ENCODE measurements at places on chromosomes 1 and 21.

DNA sequence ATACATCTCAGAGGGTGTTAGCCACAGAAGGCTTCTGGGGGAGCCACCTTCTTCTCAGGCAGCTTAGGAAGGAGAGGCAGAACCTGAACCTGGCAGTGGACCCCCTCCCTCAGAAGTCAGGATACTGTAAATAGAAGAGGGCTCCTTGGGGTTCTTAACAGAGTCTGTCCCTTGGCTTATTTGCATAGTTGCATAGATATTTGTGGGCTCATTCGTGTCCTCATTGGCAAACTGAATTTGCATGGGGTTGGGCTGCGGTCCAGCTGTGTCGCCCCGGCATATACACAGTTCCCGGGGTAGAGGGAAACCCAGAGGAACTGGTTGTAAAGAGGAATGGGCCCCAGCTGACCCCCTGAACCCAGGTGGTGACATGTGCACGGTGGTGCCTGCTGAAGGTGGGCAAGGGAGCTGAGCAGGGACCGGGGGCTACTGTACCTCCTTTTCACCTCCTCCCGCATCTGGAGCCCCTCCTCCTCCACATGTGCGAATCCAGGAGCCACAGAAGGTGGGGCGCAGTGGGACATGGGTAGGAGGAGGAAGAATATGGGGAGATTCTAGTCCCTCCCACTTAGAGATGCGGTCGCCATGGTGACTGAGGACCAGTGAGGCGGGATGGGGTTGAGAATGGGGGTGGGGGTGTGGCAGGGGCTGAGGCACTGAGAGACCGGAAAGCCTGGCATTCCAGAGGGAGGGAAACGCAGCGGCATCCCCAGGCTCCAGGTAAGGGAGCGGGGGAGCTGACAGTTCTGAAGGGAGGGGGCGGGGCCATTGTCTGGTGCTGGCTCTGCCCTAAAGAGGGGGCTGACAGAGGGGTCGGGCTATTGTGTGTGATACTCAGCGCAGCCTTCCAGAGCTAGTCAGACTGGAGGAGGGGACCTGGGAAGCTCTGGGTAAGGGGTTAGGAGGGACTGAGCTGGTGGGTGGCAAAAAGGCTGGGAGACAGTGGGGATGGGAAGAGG, 3.7 kb upstream of the SEMA4A start:
- no peak for DNase-seq

- DNase-seq, result no peak
Measured at GRCh38 chr1:147201276-147201675, 23.9 kb downstream of the FMO5 start.

GRCh38 chr1:160704250-160704649, 7.4 kb downstream of the CD48 start:
- no peak for DNase-seq

DNA sequence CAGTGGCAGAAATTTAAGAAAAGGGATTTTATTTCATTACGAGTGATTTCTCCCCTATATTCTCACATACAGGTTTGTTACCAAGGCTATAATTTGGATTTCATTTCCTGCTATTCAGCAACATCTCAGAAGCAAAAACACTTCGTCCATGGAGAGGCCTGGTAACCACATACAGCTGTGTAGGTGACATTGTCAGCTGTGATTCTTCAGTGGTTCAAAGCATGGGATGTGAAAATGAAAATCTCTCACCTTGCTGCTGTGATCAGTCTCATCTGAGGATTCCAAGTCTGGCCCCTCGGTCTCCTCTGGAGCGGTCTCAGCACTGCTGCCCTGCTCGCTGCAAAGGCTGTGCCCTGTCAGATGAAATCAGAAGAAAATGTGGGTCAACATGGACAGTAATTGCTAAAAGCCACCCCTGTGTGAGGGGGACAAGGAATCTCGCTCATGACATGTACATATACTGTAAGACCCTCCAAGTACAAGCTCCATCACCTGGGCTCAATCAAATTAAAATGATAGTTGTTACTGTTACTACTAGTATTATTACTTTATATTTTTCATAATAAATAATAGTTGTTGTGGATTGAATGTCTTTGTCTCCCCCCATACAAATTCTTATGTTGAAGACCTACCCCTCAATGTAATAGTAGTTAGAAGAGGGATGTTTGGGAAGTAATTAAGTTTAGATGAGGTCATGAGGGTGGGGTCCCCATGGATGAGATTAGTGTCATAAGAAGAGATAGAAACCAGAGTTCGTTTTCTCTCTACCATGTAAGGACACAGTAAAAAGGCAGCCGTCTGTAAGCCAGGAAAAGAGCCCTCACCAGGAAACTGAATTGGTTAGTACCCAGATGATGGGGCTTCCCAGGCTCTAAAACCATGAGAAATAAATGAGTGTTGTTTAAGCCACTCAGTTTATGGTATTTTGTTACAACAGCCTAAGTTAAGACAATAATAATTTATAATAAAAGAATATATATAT, 126.7 kb upstream of the KRTAP19-8 start:
- DNase-seq, result no peak

- DNase-seq, result no peak
Measured at GRCh38 chr1:39842836-39843235, 40.5 kb downstream of the TRIT1 start.

DNA sequence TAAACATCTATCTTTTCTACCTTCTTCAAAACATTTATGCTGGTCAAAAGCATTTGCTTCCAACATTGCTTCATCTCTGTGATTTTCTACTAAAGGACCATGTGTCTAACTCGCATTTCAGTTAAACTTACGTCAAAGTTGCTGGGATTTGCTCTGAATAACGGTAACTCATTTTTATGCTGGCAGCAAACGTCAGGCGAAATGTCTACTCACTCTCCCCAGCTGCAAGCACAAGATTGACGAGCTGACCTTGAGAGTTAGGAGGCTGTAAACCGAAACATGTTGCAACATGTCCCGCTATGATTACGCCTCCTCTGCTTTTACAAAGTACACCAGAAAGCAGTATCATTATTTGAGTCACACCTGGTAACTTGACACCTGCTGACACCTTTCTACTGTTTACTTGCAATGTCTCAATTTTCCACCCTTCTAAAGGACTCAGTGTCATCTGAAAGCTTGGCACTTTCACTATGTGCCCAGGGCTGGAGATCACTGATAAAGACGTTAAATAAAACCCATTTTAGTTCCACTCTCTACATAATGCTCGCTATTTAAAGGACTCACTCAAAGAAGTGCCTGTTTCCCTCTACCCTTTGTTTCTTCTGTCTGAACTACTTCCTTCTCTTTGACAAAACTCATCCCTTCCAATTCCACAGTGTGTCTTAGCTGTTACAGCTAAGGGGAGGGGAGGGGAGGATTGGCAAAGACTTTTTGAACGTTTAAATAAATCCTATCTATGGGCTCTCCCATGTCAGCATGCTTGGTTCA, 111.9 kb downstream of the PTPN14 start:
- DNase-seq, result no peak

- DNase-seq, result no peak
Measured at GRCh38 chr1:232722626-232723025, 82.6 kb upstream of the MAP10 start.

DNA sequence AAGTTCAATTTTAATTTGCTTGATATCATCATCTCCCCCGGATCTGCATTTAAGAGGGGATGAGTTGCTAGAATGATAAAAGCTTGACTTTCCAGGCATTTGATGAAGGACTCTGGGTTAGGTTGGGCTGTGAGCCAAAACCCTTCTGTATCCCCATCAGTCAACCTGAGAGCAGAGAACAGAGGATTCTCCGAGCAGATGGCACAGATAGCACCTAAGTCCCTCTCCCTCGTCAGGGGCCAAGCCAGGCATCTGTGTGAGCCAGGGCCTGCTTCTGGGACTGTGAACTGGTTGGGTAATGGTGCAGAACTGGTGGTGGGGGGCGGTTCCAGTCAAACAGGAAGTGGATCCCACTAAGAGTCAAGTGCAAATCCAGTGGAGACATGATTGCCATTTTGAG, 205.8 kb downstream of the TNR start:
- DNase-seq, result no peak

DNA sequence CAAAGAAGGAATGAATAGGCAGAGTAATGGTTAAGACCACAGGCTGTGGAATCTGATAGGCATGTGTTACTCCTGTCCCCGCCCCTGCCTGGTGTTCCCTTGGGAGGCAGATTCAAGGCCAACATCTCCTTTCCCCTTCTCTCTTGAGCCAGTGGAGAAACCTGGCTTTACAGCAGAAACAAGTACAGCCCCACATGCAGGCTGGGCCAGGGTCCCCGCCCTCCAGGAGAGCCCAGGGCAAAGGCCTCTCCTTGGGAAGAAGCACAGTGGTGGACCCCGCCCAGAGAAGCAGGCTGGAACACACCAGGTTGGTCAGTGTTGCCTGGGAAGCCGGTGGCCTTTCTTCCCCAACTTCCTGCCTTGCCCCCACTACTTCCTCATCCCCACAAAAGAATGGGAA, 6.8 kb downstream of the C1orf167 start:
- no peak for DNase-seq

- DNase-seq, result no peak
Measured at GRCh38 chr1:192573499-192573898, 2.1 kb upstream of the RGS1 start.

- DNase-seq, result no peak
Measured at GRCh38 chr1:23475641-23476040, 8.3 kb downstream of the ASAP3 start.

GRCh38 chr1:924656-925560, 1.2 kb downstream of the SAMD11 start:
- DNase-seq, result no peak

- DNase-seq, result no peak
Measured at GRCh38 chr1:205961405-205961804, 18.1 kb upstream of the SLC26A9 start.

DNA sequence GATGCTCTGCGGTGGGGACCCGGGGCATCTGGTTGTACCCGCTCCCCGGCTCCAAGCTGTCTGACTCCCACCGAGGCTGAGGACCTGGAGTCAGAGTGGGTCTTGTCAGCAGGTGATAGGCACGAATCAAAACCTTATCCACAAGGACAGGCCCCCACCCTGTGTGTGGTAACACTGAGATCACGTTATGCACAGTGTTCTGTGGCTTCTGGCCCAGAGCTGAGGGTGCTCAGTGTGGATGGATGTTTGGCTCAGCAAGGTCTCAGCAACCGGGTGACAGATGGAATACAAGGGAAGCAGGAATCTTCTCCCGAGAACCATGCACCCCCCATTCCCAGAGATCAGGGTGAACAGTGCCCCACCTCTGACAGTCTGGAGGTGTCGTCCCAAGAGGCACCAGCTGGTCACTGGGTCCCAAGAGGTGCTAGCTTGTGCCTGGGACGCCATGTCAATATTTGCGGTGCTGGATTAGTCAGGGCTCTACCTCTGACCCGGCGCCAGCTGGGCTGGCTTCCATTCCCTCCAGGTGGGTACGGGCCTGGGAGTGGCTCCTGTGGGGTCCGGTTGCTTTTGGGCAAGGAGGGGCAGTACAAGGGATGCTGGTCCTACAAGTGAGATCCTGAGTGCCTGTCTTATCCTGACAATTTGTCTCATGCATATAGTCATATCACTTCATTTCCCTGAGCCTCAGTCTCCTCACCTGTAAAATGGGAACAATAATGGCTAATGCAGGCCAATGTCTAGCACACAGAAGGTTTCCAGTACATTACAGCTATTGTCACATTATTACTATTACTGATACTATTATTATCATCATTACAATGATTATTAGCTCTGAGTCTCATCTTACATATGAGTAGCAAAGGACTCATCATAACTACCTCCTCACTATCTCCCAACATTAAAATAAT, 957 bp downstream of the CAPN9 start:
- no peak for DNase-seq

GRCh38 chr1:76179219-76179698, 104.7 kb downstream of the ST6GALNAC3 start:
- no peak for DNase-seq

DNA sequence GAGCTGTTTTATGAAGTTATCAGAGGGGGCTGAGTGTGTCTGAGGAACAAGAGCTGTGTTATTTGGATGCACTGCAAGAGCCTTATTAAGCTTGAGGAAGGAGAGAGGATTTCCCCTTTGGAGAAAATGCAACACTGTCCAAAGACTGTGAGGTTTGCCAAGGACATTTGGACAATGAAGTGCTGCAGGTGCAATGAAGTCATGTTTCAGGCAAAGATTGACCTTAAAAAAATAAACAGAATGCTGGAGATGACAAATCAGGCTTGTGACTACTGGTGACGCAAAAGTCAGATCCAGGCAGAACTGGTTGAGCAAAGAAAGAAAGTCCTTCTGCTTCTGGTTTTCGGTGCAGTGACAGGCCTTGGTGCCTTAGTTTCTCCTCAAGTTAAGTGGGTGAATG, 125.2 kb upstream of the KIAA0040 start:
- DNase-seq, result no peak

GRCh38 chr1:240658312-240658960, 46.5 kb upstream of the GREM2 start:
- DNase-seq, result no peak

DNA sequence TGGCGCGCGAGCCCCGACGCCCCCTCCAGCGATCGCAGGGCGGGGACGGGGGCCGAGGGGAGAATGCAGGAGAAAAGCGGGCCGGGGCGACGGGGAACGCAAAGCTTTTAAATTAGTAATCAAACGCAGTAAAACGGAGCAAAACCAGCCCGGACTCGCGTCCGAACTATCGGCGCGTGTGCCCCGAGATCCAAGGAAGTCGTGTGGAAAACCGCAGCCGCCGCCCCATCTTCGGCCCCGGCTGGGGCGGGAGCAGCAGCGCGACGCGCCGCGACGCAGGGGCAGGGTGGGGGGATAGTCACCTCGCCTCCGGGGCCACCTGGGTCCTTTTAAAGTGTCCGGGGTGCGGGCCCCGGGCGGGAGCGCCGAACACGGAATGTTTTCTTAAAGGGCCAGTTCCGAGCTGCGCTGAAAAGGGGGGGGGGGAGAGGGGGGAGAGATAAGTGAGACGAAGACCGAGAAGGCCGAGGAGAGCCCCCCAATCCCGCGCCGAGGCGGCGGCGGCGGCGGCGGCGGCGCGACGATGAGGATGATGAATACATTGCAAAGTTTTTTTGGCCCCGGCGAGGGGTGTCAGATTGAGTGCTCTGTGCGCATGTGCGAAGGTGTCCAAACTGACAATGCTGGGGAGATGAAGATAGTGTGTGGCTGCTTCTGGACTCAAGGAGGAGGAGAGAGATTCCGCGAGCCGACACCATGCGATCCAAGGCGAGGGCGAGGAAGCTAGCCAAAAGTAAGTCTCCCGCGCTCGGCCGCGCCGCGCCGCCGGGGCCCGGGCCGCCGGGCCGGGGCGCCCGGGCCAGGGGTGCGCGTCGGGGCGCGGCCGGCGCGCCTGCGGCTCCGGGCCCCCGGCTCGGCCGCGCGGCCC, at the start of gene PRDM16:
TSS of gene PRDM16 (plus strand) at position 640 of the 868 bp plus-strand sequence. CDS start at position 697, 57 bp downstream.
- DNase-seq, result no peak

GRCh38 chr1:203913073-203913521, 51.7 kb downstream of the SNRPE start:
- no peak for DNase-seq
